Activated effector memory CD4-positive, alpha-beta T cell treated with anti-CD3 and anti-CD28 coated beads, Interleukin-2, amount 50 U/mL, for 16 hours (primary cell): ENCODE measurements at places on chromosomes 4 and X.
A peak's percentile ranks its signal among the peaks of the same experiment; 100 is the strongest.

DNA sequence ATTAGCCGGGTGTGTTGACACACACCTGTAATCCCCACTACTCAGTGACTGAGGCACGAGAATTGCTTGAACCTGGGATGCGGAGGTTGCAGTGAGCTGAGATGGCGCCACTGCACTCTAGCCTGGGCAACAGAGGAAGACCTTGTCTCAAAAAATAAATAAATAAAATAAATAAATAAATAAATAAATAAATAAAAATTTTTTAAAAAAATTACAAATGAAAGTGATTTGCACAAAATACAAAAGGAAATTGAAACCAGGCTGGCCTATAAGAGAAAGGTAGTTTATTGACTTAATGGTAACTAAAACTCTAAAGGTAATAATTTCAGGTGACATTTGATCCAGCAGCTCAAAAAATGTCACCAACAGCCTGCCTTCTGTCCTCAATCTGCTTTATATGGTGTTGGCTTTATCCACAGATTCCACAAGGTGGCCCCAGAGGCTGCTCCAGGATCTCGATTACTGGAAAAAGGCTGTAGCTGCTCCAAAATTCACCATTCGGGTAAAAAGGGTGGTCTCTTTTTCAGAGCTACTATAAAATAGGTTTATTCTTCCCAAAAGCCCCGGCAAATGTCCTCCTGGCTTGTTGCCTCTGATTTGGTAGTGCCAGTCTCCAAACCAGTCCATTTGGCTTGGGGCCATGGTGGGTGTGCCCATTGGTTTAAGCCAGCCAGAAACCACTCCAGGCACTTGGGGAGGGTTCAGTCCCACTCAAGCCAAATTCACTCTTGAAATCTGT is 61.4 kb upstream of the TRIM2 start:
- DNase-seq, result peak; percentile 81

DNA sequence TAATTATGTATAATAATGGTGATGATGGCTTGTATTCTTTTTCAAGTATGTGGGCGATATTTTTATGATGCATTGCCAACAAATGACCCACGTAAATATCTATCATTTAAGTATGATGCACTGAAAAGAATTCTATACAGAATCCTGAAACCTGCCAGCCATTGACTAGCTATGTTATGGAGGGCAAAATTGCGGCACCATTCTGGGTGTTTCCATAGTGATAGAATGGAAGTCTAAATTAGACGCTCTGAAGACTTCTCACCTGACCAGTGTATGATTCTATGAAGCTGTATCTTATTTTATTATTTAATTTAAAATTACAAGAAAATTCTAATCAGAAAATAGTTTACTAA is 677 bp upstream of the CENPC start:
- DNase-seq, result no peak

GRCh38 chrX:50200907-50201306 is at the start of gene AKAP4:
TSS of gene AKAP4 (minus strand) at chrX:50201007. CDS start at chrX:50200889, 118 bp downstream.
- no peak for DNase-seq

GRCh38 chr4:156336511-156336910 is 382.8 kb upstream of the CTSO start:
- DNase-seq, result no peak

DNA sequence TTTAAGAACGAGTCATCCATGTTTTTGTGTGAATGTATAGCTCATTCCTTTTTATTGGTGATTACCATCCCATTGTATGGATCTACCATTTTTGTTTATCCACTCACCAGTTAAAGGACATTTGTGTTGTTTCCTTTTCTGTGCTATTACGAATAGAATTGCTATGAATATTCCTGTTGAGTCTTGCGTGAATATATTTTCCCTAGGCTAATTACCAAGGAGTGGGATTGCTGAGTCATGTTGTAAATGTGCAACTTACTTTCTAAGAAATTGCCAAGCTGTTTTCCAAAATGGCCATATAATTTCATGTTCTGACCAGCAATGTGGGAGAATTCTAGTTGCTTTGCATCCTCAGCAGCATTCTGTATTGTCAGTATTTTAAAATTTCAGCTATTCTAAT is 51.3 kb downstream of the YIPF6 start:
- DNase-seq, result no peak

DNA sequence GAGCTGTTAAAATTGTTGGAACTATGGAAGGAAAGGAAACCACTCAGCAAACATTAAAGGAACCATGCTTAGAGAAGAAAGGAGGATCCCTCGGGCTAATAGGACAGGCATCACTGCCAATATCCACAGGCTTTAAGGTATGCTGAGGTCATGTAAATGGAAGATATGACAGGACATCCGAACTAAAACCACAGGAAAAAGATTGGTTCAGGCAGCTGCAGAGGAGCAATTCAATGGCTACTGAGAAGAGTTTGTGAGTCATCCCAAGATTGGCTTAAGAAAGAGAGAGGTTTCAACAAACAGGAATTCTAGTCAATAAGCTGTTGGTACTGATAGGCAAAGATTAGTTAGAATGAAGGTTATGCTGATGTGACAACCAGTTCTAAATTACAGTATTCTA is 106.4 kb upstream of the FAM241A start:
- no peak for DNase-seq

DNA sequence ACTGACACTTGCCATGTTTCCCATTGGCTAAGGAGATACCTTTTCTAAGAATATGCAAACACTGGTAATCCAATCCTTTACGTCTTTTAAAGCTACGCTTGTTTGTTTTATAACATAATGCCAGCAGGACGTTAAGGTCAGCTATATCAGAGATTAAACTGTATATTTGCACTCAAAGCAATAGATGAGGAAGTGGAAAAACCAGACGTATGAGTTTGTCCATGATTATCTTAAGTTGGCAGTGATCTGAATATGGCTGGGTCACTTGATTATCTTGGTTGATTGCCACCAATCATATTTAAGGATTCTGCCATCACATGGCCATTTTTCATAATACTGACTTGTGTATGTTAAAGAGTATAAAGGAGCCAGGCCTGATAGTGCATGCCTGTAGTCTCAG is 19.4 kb downstream of the TMSB4X start:
- DNase-seq, result no peak

GRCh38 chr4:186067757-186068385 is 1.1 kb upstream of the TLR3 start:
- peak; percentile 71 for DNase-seq

DNA sequence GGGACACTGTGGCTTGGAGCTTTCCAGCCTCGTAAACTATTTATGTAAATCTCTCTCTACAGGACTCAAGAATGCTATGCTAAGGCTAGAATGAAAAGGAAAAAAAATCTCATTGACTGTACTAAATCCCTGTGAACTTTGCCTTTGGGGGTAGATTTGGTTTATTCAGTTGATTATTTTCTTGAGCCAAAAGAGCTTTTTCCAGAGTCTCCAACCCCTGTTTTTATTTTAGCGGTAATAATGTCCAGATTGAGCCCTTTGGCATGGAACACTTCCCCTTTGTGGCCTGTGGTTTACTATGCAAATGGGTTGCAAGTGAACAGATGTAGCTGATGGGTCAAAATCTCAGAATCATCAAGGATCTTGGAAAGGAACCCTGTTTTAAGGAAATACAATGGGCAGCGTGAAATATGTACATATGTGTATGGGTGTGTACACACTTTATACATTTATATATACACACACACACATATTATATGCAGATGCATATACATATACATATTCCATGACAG is 72.9 kb downstream of the FAM9B start:
- no peak for DNase-seq

DNA sequence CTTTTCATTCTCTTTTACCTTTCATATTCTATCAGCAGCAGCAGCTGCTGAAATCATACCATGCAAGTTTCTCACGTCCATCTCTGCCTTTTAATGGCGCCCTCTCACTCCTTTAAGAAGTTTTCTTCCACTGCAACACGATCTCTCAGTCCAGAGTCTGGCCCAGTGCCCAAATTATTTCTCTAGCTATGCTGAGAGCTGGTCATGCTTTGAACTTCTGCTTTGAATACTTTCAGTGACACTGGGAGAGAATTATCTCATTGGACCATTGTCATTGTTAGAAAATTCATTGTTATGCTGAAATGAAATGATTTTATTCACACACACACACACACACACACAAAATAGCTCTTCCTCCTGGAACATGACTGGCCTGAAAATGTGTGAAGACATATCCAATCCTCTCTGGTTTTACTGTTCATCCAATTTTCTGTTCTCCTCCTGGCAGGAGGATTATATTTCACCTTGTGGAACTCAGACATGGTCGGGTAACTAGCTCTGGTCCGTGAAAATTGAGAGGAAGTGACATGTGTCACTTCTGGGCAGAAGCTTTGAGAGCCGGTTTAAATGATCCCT is 1.3 kb upstream of the PDHA1 start:
- no peak for DNase-seq

DNA sequence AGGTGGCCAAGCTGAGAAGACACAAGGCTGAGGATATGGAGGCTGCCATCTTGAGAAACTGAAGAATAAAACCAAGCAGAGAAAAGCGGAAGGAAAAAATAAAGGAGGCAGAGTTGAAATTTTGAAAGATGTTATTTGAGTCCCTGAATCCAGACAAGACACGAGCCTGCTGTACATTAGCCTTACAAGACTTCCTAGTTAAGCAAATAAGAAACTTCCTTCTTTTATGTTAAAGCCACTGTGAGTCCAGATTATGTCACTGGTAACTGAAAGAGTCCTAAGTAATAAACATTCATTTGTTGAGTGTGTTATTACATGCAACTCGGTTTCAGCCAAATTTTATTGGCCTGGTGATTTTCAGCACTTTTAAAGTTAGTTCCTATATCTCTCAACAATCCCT is 30.4 kb downstream of the DRD5 start:
- no peak for DNase-seq

GRCh38 chr4:169037506-169037905 is 27.5 kb upstream of the CBR4 start:
- no peak for DNase-seq

GRCh38 chr4:101420661-101421060 is 73.3 kb upstream of the PPP3CA start:
- DNase-seq, result no peak

- no peak for DNase-seq
Observed at GRCh38 chr4:41379230-41379629, 122.5 kb downstream of the UCHL1 start.

- no peak for DNase-seq
Observed at GRCh38 chrX:131279617-131280016, 9.5 kb downstream of the IGSF1 start.

DNA sequence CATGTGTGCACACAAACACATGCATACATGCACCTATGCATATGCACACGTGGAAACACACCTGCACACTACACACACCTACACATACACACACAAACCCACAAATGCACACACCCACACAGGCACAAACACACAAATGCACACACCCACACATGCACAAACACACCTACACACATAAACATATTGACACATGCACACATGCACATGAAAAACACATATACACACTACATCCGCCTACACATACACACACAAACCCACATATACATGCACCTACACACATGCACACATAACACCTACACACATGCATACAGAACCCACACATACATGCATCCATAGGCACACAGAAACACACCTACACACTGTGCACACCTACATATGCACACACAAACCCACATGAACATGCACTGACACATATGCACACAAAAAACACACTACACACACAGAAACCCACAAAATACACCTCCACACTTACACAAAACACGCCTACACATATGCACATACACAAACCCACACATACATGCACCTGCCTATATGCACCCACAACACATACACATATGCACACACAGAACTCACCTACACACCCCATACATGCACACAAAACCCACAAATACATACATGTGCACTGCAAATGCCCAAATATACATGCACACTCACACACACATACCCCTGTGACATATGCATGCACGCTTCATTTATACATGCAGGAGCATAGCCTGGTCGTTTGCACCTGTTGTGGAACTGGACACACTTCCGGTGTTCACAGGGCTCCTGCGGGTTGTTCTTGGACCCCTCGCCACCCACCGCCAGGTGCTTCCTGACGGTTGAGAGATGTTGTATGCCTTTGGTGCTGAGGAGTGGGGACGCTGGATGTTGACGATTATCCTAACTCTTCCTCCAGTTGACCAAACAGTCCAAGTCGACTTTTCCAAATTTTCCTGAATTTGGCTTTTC is 22.1 kb downstream of the CD99 start:
- DNase-seq, result no peak

GRCh38 chr4:108861334-108861733 is 98.5 kb upstream of the ETNPPL start:
- no peak for DNase-seq

GRCh38 chr4:304969-305680 is at the start of gene ZNF732:
TSS of gene ZNF732 (minus strand) at chr4:305474. CDS start at chr4:305310, 164 bp downstream.
- no peak for DNase-seq

- DNase-seq, result no peak
Observed at GRCh38 chr4:153824501-153824900, 35.6 kb upstream of the SFRP2 start.

- DNase-seq, result no peak
Observed at GRCh38 chrX:114787061-114787460, 203.2 kb downstream of the HTR2C start.

DNA sequence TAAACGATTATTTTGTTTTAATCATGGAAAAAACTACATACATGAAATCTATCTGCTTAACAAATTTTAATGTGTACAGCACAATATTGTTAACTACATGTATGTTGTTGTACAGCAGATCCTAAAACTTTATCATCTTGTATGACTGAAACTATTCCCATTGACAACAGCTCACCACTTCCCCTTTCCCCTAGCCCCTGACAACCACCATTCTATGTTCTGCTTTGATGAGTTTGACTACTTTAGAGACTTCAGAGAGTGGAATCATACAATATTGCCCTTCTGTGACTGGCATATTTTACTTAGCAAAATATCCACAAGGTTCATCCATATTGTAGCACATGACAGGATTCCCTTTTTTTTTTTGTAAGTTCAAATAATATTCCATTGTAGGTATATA is 185.9 kb downstream of the CFAP299 start:
- no peak for DNase-seq

GRCh38 chrX:53412446-53412845 is 10.0 kb downstream of the SMC1A start:
- no peak for DNase-seq

DNA sequence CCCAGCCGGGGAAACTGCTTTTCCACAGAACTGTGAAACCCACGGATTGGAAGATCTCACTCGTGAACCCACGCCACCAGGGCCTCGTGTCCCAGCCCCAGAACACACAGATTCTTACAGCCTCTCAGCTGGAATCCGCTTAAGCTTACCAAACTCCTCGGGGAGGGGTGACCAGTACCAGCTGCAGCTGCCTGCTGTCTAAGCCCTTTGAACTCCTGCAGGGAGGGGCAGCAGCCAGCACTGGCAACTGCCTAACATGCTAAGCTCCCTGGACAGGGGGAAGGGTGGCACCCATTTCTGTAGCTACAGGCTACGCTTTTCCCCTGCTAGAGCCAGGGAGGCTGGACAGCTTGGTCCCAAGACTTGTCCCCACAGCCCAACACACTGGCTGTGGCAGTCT is 38.4 kb downstream of the TBL1X start:
- no peak for DNase-seq
